Smooth muscle cell of the brain vasculature (primary cell): ENCODE measurements at places on chromosomes 1 and 21.

DNA sequence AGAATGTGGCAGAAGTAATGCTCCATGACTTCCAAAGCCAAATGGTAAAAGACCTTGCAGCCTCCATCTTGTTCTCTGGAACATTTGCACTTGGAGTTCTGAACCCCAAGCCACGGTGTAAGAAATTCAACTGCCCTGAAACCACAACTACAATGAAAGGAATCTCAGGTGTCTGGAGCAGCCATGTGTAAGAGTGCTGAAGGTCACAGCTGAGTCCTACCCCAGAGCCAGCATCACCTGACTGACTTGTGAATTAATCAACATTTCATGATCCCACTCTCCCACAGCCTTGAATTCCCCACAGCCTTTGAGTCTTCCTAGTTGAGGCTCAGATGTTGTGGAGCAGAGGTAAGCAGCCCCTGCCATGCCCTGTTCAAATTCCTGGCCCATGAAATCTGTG lies 192.8 kb upstream of the CAMK1G start:
- no peak for DNase-seq

DNA sequence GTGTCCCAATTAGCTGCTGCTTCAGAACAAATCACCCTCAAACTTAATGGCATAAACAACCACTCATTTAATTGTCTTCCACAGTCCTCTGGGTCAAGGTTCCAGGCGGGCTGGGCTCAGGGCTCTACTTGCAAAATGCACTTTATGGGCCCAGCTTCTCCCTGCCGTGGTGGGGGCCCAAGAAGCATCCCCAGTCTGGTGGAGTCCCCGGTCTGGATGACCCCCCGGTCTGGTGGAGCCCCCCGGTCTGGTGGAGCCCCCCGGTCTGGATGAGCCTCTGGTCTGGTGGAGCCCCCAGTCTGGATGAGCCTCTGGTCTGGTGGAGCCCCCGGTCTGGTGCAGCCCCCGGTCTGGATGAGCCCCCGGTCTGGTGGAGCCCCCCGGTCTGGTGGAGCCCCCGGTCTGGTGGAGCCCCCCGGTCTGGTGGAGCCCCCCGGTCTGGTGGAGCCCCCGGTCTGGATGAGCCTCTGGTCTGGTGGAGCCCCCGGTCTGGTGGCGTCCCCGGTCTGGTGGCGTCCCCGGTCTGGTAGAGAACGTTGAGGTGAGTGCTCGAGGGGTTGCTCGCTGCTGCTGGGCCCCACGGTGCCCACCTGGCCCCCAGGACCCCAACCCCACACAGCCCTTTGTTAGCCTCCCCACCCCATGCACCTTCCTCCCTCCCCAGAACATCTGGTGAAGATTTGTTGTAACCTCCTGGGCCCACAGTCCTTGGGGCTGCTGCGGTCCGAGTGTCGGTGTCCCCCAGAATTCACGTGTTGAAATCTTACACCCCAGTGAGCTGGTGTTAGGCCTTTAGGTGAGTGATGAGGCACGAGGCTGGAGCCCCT lies 33.8 kb downstream of the POFUT2 start:
- DNase-seq, result no peak

- DNase-seq, result no peak
Measured at GRCh38 chr1:6794164-6794563, 8.9 kb downstream of the CAMTA1 start.

DNA sequence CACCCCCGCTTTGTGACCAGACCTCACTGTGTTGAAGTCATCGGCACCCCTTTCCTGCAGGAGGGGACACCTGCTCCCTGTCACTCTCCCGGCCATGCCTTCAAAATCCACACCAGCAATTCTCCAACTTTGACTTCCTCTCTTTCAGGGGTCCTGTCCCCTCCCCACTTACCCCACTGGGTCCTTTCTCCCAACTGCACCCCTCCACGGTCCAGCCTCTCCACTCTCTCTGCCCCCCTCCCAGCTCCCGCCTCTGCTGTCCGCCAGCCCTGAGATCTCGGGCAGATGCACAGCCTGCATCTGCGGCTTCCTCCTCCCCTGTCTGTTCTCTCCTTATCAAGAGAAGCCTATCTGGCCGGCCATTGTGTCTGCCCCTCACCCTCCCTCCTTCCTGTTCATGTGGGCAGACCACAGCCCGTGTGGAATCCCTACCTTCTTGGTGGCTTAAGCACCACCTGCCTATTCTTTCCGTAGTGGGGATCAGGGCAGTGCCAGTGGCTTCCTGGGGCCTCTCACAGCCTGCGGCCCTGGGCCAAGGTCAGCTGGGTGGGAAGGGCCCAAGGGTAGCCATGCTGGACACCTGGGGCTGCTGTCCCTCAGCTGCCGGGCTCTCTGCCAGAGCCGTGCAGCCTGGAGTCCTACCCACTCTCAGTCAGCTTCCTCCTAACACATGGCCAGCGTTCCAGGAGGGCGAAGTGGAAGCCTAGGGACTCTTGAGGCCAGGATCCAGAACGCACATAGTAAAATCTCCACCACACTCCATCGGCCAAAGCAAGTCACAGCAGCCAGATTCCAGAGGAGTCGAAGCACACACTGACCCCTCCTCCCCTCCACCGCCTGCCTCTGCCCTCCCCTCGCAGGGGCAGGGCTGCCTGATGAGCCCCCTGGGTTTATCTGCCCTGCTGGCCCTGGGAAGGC lies 5.1 kb upstream of the HES4 start:
- DNase-seq, result no peak

- no peak for DNase-seq
Measured at GRCh38 chr21:37673801-37674575, 242.3 kb downstream of the KCNJ6 start.

- DNase-seq, result no peak
Measured at GRCh38 chr1:5935026-5935425, 57.2 kb downstream of the NPHP4 start.

- no peak for DNase-seq
Measured at GRCh38 chr1:226643177-226643576, 94.6 kb downstream of the STUM start.

DNA sequence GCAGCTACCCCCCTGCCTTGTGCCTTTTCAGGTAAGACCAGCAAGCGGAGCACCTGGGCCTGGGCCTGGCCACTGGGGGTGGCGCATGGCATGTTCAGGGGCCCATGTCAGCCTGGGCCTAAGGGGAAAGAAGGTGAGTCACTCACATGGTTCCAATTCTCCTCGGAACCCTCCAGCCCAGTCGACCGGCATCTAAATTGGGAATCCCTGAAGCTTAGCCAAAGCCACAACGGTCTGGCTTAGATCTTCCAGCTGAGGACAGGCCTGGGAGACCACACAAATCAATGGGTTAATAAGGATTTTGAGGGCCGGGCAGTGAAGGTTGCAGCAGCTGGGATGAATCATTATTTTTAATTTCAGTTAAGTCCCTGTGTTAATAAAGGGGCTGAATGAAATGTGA lies 145.1 kb upstream of the SMYD2 start:
- DNase-seq, result no peak

- no peak for DNase-seq
Measured at GRCh38 chr1:147591261-147591891, 50.1 kb downstream of the BCL9 start.

GRCh38 chr1:145961109-145961424 lies 3.2 kb upstream of the LIX1L start:
- no peak for DNase-seq

DNA sequence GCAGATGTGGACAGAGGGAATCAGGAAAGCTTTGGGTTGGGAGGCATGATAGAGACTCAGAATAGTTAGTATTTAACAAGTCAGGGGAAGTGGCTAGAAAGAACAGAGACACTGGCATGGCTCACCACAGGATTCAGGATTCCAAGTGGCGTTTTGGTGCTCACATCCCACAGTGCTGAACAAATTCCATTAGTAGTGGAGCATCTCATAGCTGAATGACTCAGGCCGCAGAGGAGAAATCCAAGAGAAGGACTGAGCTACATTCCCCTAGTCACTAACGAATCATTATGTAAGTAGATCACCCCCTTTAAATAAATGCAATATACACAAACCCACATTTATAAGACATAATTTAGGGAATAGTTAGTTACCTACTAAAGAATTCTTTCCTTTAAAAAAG lies 5.0 kb upstream of the KCNJ9 start:
- DNase-seq, result no peak

DNA sequence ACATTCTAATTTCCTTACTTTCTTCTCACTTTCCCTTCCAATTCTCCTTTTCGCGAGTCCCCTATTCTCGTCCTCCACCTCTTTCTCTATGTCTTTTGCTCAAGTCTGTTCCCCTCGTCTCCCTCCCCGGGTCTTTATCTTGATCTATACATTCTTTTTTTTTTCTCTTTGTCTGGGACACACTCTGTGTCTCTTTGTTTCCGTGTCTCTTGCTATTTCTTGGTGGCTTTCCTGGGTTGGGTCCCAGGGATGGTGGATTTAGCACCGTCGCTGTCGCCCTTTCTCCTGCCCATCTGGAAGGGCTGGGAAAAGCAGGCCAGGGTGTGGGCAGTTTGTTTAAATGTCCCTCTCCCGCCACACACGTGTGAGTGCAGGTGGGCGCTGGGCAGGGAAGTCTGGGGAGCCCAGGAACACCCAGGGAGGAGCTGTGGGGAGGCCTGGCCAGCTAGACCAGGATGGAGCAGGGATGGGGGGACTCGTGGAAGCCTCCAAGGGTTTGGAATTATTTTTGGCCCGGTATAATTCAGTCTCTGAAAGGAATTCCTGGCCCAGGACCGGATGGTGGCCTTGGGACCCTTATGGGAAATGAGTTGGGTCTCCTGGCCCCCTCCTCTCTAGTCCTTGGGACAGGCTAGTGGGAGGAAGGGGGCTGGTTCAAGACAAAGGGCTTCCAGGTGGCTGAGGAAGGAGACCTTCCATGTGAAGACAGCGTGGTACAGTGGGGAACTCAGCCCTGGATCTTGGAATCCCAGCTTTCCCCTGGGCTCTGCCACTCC lies 9.5 kb upstream of the ID3 start:
- no peak for DNase-seq

- DNase-seq, result no peak
Measured at GRCh38 chr1:185244015-185244747, 72.9 kb downstream of the IVNS1ABP start.

DNA sequence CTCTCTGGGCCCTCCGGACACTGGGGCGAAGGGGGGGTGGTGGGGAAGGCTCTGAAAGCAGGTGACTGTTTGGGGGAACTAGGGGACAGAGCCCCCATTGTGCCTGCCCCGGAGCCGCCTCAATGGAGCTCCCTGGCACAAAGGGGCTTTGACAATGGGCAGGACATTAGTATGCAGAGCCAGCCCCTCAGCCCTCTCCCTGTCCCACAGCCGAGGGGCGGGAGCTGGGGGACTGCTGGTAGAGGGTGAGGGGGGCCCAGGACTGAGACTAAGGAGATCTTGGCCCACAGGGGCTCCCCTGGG lies 7.8 kb downstream of the KCNJ10 start:
- no peak for DNase-seq

GRCh38 chr1:39088658-39089057 lies 62.5 kb downstream of the NDUFS5 start:
- DNase-seq, result no peak

DNA sequence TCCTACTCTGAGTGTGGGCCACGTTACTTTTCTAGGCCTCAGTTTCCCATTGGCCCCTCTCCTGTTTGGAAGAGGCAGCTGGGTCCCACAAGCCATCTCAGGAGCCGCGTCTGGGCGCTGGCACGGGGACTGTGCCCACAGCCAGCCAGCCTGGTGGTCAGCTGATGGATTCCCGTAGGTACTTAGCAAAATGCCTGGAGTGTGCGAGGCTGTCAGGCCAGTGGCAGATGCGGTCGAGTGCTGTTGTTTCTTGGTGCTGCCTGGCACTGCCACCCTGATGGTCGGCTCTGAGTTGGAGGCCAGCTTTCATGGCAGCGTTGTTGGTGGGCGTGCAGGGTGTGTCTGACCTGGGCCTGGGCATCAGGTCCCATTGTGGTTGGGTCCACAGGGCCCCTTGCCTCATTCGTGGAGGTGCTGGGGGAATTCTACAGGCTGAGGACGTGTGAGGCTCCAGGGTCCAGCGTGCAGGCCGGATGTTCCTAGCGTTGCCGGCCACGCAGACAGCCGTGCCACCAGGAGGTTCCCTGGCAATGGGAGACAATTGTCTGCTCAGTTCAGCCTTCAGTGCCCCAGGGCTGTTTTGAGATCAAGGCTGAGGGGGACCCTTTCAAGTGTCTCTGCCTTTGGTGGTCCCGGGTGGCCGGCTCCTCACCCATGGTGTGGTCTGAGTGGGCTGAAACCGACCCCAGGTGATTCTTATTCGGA lies 20.9 kb downstream of the SKI start:
- no peak for DNase-seq

DNA sequence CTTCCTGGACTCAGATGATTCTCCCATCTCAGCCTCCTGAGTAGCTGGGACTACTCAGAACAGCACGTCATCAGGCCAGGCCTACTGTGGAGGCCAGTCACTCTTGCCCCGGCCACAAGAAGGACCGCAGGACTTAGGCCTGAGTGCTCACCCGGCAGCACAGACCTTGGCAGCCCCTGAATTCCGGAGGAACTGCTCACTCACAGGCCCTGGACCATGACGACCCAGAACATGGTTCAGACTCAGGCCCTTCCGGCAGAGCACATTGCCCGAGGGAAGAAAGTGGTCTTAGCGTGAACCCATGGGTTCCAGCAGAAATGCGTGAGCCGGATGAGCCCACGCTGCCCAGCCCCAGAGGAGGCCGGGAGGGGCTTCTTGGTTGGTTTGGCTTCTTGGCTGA lies 177.3 kb upstream of the TMEM51 start:
- DNase-seq, result no peak

DNA sequence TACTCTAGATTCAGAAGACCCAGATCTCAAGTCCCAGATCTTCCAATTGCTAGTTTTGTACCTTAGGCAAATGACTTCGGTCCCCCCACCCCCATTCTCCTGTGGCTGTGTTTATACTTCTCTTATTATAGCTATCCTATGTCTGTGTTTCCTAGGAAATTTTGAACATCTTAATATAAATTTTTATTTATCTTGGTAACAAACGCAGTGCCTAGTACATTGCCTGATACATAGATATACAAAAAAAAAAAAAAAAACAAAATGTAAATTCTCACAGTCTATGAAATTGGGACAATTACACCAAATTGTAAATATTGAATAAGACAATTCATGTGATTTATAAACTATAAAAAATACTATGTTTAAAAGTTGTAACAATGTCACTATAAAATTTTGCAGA lies 84.1 kb upstream of the SLC44A3 start:
- no peak for DNase-seq

DNA sequence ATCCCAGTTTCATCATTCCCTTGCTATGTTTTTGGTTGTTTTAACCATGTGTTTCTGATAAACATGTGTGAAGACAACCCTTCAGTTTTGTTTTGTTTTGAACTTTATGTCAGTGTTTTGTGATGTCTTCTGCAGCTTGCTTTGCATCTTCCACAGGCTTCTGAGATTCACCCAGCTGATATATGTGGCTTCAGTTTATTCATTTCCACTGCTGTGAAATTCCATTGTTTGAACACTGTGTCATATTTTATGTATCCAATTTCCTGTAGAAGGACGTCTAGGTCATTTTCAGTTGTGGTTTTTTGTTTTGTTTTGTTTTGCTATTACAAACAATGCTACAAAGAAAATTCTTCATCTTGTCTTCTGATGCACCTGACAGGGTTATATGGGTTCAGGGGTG lies 27.2 kb upstream of the SLC26A9 start:
- no peak for DNase-seq

GRCh38 chr1:205714190-205714905 lies 34.0 kb upstream of the SLC45A3 start:
- no peak for DNase-seq
